ENCODE measurements at places on chromosomes 6 and 20.

DNA sequence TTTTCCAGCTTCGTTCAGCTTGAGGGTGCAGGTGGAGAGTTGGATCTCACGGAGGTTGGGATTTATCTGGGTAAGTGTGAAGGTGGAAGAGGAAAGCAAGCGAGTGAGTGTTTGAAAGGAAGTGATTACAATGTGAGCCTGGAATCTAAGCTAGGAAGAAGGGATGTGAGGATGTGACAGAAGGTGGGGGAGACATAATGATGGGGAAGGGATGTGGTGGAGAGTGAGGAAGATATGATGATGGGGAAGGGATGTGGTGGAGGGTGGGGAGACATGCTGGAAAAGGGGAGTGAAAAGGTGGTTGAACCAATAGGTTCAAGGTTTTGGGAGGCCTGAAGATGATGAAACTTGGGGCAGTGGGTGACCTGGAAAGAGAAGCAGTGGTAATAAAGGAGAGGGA is 23.2 kb downstream of the KIAA1755 start:
- no peak for DNase-seq

DNA sequence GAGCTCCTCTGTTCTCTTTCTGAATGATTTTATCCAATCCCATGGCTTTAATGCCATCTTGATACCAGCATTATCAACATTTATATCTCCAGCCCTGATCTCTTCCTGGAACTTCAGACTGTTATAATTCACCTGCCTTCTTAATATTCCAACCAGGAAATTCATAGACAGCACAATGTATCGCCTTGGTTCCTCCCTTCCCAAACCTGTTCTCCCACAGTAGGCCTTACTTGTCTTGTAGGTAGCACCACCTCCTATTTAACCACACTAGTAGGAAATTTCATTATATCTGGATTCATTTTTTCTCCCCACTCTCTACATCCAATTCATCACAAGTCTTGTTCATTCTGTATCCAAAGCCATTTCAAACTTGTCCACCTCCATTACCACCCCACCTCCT is 106.3 kb upstream of the SHLD1 start:
- DNase-seq, result no peak

DNA sequence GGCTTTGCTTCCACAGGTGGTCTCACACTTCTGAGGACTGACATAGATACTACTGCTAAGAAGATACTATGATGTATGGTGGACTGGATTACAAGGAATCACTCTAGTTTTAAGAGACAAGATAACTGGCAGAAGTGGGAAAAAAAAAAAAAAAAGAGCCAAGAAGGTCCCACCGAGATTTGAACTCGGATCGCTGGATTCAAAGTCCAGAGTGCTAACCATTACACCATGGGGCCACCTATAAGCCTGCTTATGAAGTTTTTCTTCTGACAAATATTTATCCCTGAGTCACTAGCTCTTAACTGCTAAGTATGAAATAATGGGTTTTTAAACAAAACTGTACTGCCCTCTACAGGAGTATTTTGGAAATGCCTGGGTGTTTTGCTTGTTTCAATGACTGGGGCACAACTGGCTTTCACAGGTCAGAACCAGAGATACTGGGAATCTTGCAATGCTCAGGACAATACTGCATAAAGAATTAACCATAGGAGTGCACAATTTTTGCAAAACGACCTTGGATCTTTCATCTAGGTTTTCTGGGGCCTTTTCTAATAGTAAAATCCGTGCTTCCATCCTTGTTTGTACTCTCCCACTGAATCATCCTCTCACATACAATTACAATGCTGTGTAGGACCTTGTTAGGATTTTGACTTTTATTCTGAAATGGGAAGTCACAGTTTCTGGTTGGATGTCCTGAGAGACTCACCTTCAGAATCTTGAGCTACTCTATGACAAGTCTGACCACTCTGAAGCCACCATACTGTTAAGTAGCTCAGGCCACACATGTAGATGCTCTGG is 116.3 kb downstream of the OR2B2 start:
- no peak for DNase-seq

GRCh38 chr6:156942266-156942665 is 165.1 kb downstream of the ARID1B start:
- no peak for DNase-seq

DNA sequence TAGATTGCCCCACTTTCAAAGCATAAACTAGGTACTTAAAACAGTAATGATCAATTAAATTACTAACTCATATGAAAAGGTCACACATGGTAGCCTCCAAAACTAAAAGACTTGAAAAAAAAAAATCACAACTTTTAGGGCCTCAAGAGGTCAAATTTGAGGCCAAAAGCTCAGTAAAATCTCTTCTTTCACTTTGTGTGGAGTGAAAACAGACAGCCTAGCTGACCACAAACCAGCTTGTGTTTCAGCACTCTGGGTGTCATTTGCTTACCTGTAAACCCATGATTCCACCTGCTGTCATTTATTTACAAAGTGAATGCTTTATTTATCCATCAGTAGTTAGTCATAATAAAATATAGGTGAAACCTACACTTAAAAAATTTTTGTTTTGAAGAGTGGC is 34.0 kb downstream of the GNAS start:
- no peak for DNase-seq

GRCh38 chr20:43716123-43716522 is 10.7 kb downstream of the GTSF1L start:
- DNase-seq, result no peak

- DNase-seq, result no peak
Measured at GRCh38 chr20:37319151-37319671, 26.7 kb upstream of the SRC start.

GRCh38 chr6:156269751-156270369 is 507.3 kb upstream of the ARID1B start:
- no peak for DNase-seq

- no peak for DNase-seq
Measured at GRCh38 chr6:15274692-15275387, 29.0 kb downstream of the JARID2 start.

DNA sequence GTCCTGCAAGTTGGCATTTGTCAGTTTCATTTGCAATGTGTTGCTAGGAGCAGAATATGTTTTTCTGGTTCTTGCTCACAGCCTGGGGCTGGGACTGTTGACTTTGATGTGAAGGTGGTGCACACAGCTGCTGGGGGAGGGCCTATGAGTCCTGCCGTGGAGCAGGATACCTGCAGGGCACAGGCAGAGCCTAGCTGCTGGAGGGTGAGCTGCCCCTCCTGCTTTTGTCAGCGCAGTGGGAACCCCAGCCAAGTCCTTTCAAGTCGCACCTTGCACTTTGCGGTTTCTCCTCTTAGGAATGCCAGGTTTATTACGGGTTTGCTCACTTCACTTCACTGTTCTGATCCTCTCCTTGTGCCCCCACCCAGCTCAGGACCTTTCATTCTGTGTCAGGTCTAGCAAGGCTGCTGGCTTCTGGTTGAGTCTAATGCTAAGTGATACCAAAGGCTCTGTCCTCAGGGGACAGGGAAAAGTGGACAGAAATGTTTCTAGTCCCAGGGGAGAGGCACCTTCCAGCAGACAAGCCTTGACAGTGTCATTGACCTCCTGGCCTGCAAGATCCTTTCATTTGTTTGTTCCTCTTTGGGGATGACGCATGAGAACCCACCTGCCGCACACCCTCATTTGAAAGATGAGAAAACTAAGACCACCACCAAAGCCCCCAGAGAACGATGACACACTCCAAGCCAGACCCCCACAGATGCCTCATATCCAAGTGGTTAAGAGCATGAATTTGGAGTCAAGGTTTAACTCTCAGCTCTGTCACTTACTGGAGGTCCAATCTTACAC is 2.7 kb upstream of the SPO11 start:
- DNase-seq, result no peak

DNA sequence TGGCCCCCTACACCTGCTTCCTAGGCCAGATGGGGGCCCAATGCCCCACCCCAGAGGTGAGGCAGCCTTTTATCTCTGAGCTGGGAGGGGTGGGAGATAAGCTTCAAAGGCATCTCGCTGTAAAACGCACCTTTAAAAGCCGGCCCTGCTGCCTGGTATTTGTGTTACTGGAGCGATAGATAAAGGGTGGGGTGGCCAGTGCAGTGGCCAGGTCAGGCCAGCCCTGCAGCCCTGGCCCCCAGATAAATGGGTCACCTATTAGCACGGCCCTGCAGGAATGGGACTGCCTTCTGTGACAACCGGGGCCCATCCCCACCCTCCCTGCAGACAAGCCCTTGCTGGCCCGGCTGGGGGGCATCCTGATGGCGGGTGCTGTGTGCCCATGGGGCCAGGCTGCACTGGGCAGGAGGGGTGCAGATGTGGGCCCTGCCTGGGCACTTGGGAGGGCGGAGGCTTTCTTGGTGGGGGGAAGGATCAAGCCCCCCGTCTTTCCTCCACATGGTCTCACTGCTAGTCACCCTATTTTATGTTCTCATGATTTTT is 3.0 kb upstream of the RBBP8NL start:
- no peak for DNase-seq

DNA sequence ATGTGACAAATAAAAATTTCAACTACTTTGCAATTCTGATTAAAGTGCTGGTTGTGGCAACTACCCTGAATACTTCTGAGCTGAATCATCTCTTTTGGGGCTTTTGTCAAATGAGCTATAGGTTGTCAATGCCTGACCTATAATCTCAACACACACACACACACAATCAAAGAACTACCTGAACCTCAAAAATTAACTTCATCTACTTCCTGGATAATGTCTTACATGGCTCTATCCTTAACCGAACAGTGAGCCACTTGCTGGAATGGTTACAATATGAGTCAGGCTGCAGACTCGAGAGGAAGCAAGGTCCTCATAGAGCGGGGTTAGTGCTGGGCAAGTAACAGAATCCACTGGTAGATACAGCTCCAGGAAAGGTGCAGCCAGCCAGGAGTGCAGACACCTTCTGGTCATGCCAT is 70.6 kb upstream of the DST start:
- DNase-seq, result no peak

- no peak for DNase-seq
Measured at GRCh38 chr6:155325700-155326516, 11.6 kb upstream of the TFB1M start.

DNA sequence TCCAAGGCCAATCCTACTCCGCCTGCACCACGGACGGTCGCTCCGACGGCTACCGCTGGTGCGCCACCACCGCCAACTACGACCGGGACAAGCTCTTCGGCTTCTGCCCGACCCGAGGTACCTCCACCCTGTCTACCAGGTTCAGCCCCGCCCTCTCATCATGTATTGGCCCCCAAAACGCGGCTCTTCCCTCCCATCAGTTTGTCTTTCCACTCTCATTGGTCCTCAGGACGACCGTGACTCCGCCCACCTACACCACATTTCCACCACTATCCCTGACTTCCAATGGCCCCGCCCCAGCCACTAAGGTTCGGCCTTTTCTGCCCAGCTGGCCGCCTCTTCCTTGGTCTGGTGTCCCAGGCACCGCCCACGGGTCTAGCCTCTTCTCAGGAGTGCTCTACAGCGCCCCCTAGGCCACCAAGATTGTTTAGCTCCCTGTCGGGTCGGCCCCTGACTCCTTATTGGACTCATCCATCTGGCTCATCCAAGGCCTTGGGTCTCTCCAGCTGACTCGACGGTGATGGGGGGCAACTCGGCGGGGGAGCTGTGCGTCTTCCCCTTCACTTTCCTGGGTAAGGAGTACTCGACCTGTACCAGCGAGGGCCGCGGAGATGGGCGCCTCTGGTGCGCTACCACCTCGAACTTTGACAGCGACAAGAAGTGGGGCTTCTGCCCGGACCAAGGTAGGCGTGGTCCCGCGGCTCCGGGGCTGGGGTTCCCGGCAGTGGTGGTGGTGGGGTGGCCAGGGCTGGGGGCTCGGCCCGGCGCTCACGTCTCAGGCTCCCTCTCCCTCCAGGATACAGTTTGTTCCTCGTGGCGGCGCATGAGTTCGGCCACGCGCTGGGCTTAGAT is 3.1 kb downstream of the MMP9 start:
- DNase-seq, result peak; percentile 60

DNA sequence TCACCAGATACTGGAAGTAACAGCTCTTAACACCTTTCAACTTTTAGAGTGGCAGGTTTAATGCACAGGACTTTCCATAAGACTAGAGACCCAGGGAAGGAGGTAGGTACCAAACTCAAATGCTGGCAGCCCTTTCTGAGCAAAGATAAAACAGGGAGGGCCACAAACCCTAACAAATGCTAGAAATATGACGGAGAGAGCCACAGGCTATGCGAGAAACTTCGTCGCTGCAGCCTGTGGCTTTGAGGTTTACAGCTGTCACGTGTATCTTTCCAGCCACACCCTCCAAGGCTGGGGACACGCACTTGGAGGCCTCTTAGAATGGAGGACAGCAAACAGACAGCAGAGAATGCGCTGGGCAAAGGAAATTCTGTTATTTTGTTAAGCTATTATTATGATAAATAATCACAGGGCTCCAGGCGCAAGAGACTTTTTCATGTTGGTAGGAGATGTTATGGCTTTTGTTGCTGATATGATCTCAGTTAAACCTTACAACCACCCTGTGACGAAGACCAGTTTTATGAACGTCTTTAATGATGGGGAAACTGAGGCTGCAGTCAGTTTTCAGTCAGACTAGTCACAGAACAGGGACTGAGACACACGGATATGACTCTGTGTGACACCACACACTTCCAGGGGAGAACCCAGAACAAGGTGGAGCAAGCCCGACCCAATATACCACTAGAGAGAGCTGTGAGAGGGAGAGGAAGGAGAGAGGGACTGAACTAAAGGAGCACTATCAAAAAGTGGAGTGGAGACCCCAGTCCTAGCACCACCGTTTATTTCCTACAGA is 2.0 kb downstream of the TRAM2 start:
- no peak for DNase-seq

- DNase-seq, result no peak
Measured at GRCh38 chr20:5910186-5910585, 40.1 kb downstream of the TRMT6 start.

- peak; percentile 78 for DNase-seq
Measured at GRCh38 chr6:170291271-170292110, 613 bp upstream of the DLL1 start.

- no peak for DNase-seq
Measured at GRCh38 chr6:3340894-3341293, 82.1 kb downstream of the PSMG4 start.

- no peak for DNase-seq
Measured at GRCh38 chr6:12371151-12371550, 81.0 kb downstream of the EDN1 start.
